Colonic mucosa (tissue), 4 donors: ENCODE measurements at places on chromosomes 2 and 18. TPM values are rescaled to one million over a fixed set of nuclear protein-coding genes. Genes with fewer than 3 reads are reported as not detected.

DNA sequence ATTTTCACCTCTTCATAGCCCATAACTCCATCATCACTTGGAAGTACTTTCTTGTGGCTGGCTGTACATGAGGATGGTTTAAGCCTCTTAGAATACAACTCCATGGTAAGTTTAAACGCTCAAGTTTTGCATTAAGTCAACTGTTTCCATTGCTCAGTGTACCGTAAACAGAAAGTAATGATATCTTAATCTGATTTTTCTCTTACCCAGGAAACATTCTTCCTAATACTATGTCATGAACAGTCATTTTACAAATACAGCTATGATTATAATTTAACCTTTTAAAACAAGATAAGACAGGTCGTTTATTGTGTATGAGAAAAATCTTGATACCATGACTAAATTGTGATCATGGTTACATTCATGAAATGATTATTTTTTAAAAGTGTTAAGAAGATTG lies 11.6 kb upstream of the DYNC2LI1 start:
- no peak overlapping the region for H3K4me3 ChIP-seq
- no peak overlapping the region for H3K27ac ChIP-seq
- H3K27me3 ChIP-seq = no peaks in the 10 kb centered on the region
- no peaks in the 10 kb centered on the region for H3K36me3 ChIP-seq

GRCh38 chr2:162315938-162316337 lies 2.5 kb downstream of the IFIH1 start:
- no peaks in the 10 kb centered on the region for H3K27me3 ChIP-seq
- H3K4me3 ChIP-seq = no peak overlapping the region
- no peak for DNase-seq

DNA sequence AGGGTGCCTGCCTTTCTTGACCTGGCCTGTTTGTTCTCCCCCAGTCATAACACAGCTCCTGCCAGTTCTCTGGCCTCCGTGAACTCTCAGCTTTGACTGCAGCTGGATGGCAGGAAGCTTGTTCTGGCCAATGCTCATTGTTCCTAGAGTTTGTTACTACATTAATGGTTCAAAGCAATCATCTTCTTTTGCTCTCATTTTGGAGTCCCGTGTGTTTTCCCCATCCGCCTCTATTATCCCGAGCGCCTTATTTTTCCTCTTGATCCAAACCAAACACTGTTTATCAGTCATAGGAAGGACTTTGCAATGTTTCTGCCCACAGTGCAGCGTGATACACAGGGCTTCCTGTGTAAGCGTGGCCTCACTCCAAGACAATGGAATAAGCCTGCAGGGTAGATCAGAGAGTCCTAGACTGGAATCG lies 184.3 kb upstream of the APCDD1 start:
- H3K4me3 ChIP-seq = no peak overlapping the region
- no peak overlapping the region for H3K27ac ChIP-seq
- H3K36me3 ChIP-seq = no peaks in the 10 kb centered on the region
- no peak for DNase-seq

GRCh38 chr2:167471734-167472133 lies 583.5 kb downstream of the XIRP2 start:
- no peak overlapping the region for H3K27ac ChIP-seq
- no peak overlapping the region for H3K4me3 ChIP-seq
- DNase-seq = no peak
- no peaks in the 10 kb centered on the region for H3K27me3 ChIP-seq
- no peaks in the 10 kb centered on the region for H3K4me1 ChIP-seq

DNA sequence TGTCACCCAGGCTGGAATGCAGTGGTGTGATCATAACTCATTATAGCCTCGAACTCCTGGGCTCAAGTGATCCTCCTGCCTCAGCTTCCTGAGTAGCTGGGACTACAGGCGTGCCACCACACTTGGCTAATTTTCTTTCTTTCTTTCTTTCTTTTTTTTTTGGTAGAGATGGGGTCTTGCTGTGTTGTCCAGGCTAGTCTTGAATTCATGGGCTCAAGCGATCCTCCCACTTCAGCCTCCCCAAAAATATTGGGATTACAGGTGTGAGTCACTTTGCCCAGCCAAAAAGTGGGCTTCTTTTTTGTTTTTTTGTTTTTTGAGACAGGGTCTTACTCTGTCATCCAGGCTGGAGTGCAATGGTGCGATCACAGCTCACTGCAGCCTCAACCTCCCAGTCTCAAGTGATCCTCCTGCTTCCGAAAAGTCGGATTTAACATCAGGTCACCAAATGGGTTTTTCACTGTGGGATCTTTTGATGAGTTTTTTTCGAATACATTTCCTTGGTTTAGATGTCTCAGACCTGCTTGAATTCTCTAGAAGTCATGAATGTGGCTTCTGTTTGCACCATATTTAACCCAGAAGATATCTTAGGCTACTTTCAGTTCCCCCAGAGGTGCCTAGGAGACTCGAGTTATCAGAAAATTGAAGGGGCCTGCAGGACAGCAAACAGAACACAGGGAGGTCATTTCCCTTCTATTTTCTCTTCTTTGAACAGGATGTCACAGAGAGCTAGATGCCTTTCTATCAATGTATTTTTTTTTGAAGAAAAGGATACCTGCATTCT lies 8.9 kb downstream of the RAB31 start:
- no peaks in the 10 kb centered on the region for H3K36me3 ChIP-seq
- H3K4me1 ChIP-seq = no peaks in the 10 kb centered on the region
- H3K27me3 ChIP-seq = no peaks in the 10 kb centered on the region

- H3K27me3 ChIP-seq = no peaks in the 10 kb centered on the region
- no peaks in the 10 kb centered on the region for H3K4me1 ChIP-seq
- no peaks in the 10 kb centered on the region for H3K36me3 ChIP-seq
- no peak overlapping the region for H3K27ac ChIP-seq
- no peak overlapping the region for H3K4me3 ChIP-seq
Measured at GRCh38 chr18:68722821-68723220, 7.9 kb upstream of the TMX3 start.

DNA sequence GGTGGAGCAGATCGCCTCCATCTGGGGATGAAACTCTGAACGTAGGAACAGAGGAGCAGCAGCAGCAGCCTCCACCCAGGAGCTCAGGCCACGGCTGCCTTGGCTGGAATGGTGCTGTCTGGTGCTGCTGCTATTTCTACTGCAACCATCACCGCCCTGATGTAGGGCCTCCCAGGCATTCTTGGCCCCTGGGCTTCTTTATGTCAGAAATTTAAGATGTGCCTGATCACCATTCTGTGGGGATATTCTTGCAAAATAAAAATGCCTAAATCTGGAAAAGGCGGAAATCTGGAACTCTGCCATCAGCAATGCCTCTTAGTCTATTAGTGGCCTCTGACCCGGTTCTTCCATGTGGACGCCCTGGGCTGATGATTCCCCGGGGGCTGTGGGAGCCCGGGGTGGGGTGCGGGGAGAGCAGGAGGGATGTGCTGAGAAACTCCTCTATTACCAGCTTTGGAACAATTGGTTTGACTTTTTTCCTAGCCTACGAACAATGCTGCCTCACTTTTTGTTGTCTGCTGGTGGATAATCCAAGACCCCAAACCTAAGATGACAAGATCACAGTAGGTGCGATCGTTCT lies 47.2 kb downstream of the FAM124B start:
- H3K27me3 ChIP-seq = no peaks in the 10 kb centered on the region
- H3K27ac ChIP-seq = no peak overlapping the region
- H3K4me1 ChIP-seq = no peaks in the 10 kb centered on the region

DNA sequence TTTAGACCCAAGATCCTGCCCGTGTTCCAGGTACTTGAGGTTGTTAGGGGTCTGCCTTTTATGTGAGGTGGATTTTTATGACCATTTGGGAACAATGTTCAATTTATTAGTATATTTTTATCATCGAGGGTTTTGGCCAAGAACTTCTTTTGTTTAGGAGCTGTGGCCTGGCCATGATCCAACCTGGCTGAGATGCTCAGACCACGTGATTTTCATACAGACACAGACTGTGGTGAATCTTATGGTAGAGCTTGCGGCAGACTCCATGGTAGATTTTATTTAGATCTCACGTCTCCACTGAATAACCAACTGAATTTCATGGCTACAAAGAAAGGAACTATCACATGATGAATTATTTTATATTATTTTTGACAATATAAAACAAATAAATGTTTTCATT lies 405.5 kb upstream of the VWC2L start:
- no peak overlapping the region for H3K4me3 ChIP-seq
- H3K27me3 ChIP-seq = no peaks in the 10 kb centered on the region
- H3K36me3 ChIP-seq = no peaks in the 10 kb centered on the region
- DNase-seq = no peak
- no peak overlapping the region for H3K27ac ChIP-seq
- H3K4me1 ChIP-seq = no peaks in the 10 kb centered on the region

DNA sequence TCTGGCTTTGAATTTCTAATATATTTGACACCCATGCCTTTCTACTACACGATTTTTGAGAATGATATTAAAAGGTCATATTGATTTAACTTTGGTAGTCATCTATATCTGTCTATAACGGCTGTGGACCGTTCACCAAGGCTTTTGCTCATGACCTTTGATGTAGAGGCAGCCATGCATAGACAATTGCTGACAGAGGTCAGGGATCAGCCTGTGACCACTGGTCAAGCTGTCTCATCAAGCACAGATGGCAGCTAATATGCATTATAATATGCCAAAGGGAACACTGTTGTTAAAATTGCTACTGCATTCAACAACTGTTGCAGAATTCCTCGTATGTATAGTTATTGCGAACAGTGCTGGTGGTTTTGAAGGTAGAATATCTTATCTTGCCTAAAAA lies 323.9 kb upstream of the DSEL start:
- no peaks in the 10 kb centered on the region for H3K27me3 ChIP-seq
- H3K4me3 ChIP-seq = no peak overlapping the region
- H3K4me1 ChIP-seq = no peaks in the 10 kb centered on the region
- no peak for DNase-seq
- no peaks in the 10 kb centered on the region for H3K36me3 ChIP-seq
- H3K27ac ChIP-seq = no peak overlapping the region

Gene EDAR
- 0.69 TPM for total RNA-seq

Gene RAX
- not detected for total RNA-seq

Gene CCDC74A
- total RNA-seq = 4.1 TPM

Gene CDH19
- 3.6 TPM for total RNA-seq
